Erythroblast (primary cell): ENCODE measurements at places on chromosomes 16 and 17.

GRCh38 chr17:50210240-50211225 is 9.1 kb upstream of the COL1A1 start:
- DNase-seq: no peak

DNA sequence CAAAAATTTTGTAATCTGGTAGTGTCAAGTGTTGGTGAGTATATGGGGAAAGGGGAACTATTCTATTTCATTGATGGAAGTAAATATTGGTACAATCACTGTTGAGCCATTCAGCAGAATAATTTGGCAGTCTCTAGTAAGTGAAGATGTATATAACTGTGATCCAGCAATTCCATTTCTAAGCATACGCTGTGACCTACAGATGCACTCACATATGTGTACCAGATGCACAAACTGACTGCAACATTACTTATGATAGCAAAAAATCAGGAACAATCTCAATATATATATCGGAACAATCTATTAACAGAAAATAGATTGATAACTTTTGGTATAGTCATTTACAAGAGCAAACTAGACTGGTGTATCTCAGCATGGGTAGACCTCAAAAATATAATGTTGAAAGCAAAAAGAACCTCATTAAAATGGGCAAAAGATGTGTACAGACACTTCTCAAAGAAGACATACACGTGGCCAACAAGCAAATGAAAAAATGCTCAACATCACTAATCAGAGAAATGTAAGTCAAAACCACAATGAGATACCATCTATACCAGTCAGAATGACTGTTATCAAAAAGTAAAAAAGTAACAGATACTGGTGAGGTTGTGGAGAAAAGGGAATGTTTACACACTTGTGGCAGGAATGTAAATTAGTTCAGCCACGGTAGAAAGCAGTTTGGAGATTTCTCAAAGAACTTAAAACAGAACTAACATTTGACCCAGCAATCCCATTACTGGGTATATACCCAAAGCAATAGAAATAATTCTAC is 20.7 kb downstream of the ADAP2 start:
- DNase-seq: no peak

- no peak for DNase-seq
Measured at GRCh38 chr16:64094992-64095634, 1026.8 kb downstream of the CDH11 start.

GRCh38 chr16:3242709-3243108 is 7.8 kb upstream of the ZNF200 start:
- no peak for DNase-seq

DNA sequence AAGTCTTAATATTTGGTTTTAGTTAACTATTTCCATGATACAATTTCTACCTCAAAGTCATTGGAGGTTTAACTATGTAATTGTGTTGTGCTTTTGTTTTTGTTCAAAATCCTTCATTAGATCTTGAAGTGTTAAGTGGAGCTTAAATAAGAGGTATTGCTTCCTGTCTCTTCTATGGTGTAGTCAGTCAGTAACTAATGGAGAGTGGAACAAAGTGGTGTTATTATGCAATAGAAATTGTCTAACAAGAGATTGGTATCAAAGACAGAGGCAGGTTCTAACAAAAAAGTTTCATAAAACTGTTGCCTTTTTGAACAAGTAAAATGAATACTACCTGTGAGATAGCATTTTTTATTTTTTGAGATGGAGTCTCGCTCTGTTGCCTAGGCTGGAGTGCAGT is 45.2 kb downstream of the GRB7 start:
- no peak for DNase-seq

GRCh38 chr17:49916854-49917515 is 52.0 kb upstream of the DLX4 start:
- DNase-seq: no peak

GRCh38 chr17:37792787-37793186 is 47.9 kb upstream of the HNF1B start:
- no peak for DNase-seq

DNA sequence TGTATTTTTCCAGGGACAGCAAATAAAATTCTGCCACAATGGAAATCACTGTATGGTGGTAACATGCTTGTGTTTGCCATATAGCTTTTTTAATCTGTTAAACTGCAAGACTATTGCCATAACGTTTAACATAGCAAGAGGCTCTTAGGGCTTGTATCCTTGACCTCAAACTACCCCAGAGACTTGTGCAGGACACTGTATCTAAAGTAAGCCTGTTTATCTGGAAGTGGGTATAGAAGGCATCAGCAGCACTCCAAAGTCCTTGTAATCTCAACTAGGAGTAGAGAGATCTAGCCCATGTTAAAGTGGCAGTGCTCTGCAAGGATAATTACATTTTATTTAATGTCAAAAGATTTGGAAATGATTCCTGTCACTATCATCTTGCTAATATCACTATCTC is 1424.1 kb downstream of the CDH11 start:
- no peak for DNase-seq

DNA sequence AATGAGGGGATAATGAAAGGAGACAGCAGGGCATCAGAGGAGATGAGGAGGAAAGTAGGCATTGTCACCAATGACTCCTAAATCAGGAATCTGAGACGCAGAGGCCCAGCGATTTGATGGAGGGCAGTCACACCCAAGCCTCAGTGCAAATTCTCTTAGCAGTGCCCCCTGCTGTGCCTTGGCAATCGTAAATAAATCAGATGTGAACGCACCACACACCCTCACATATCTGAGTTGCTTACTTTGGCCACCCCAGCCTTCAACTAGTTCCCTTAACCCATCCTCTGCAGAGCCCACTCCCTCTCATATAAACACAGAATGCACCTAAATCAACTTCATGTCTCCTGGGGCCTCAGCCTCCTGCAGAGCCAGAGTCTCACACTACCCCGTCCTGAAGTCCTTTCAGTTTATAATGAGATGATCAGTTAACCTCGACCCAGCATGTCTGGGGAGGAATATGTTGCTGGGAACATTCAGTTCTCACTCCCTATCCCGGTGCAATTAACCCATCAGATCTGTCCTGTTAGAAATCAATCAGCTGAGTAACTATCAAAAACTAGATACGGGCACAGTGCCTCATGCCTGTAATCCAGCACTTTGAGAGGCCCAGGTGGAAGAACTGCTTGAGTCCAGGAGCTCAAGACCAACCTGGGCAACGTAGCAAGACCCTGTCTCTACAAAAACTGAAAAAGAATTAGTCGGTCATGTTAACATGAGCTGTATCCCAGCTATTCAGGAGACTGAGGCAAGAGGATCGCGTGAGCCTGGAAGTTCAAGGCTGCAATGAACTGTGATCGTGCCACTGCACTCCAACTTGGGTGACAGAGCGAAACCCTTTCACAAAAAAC is 78.4 kb downstream of the SLC39A11 start:
- DNase-seq: no peak
